Activated CD4-positive, CD25-positive, alpha-beta regulatory T cell treated with anti-CD3 and anti-CD28 coated beads, Interleukin-2, amount 50 U/mL, for 16 hours (primary cell): ENCODE measurements at places on chromosomes 12 and 14.

DNA sequence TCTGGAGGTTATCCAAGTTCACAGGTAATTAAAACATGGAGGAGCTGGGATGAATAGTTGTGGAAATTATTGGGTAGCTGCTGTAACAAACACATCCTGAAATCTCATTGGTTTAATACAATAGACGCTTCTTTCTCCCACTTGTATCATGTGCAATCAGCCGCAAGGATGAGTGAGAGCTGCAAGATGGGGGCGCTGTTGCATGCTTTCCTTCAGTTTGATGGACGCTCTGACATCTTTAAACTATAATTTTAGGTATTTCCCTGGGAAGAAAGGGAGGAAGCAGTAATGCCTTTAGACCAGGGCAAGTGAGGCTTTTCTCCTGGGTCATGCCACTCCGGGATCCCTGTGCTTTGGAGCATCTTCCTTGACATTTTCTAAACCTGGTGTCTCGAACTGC, 178.7 kb downstream of the PAWR start:
- DNase-seq, result no peak

DNA sequence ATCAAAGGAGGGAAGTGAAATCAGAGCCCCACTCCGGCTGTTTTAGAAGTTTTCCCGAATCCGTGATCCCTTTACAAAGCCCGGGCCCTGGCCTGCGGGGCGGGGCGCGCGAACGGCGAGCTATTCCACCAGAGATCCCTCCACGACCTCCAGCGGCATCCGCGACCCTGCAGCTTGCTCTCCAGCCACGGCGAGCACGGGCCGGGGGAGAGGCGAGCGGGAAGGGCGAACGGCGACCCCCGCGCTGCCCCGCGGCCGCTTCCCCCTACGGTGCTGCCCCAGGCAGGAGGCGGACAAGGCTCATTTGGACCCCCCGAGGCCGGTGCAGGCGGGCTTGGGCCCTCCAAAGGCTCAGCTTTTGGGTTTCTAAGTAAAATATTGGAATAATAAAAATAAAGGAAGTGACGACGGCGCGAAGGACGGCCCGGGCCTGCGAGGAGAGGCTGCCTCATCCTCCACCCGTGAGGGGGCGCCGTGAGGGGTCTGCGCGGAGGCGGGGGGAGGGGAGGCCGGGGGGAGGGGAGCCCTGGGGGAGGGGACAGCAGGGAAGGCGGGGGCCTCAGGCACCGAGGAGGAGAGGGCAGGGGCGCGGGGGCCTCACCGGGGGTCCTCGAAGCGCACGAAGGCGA, 613 bp downstream of the SRSF9 start:
- peak; percentile 24 for DNase-seq

- no peak for DNase-seq
Measured at GRCh38 chr12:50960130-50960529, 7.8 kb downstream of the HIGD1C start.

DNA sequence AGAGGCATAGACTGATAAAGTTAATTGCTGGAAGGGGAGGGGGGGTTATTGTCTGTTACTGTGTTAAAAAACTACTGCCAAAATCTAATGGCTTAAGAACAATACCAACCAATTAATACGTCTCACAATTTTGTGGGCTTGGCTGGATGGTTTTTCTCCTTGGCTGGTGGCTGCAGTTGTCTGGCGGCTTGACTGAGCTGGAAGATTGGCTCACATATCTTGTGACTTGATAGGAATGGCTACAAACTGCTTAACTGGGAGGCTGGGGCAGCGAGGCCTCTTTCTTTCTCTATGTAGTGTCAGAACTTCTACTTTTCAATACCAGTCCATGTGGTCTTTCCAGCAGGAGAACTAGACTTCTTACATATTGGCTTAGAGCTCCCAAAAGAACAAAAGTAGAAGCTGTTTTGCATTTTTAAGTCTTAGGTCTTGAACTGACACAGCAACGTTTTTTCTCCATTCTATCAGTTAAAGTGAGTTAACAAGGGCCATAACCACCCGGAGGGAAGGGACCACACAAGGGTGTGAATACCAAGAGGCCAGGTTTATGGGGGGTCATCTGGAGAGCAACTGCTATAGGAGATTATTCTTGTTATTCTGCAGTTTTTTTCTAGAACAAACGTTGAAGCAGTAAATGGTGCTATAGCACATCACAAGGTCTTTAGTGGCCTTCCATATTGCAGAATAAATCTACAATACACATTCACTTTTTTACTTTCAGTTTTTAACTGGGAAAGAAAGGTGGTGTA, 46.9 kb downstream of the ZDHHC17 start:
- no peak for DNase-seq

DNA sequence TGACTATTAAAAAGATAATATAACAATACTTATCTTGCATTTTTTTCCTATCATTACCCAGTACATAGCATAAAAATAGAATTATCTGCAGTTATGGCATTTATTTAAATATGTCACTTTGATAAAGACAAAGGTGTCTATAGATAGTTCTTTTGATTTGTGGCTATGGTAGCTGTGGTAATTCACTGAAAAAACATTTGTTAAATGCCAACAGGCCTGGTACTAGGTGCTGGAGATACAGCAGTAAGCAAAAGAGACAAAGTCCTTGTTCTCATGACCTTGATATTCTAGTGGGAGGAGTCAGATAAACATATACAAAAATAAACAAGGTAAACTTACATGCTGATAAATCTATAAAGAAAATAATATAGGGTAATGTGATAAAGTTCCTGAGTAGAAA, 44.7 kb downstream of the INSM2 start:
- no peak for DNase-seq

GRCh38 chr14:59278111-59278510, 89.6 kb downstream of the DAAM1 start:
- DNase-seq, result no peak

- DNase-seq, result no peak
Measured at GRCh38 chr12:106631150-106631549, 48.3 kb downstream of the RFX4 start.

DNA sequence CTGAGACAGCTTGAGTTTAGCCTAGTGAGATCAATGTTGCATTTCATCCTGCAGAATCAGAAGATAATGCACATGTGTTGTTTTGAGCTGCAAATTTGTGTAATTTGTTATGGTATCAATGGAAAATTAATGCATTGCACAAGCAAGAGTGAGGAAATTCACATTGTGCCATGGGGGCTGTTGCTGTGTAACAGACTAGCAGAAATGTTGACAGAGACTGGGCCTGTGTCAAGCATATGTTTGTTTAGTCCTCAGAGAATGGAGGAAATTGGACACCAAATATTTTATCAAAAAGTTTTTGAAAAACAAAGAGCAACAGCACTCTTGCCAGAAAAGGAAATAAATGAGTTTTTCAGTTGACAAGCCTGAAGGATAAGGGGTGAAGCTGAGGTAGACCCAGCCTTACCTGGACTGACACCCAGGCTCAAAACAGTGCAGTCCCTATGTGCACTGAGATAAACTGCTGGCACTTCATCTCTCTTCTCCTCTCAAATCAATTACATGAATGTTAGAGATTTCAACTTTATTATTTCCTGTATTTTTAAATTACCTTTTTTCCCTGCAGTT, 1150.0 kb downstream of the FSCB start:
- DNase-seq, result no peak

DNA sequence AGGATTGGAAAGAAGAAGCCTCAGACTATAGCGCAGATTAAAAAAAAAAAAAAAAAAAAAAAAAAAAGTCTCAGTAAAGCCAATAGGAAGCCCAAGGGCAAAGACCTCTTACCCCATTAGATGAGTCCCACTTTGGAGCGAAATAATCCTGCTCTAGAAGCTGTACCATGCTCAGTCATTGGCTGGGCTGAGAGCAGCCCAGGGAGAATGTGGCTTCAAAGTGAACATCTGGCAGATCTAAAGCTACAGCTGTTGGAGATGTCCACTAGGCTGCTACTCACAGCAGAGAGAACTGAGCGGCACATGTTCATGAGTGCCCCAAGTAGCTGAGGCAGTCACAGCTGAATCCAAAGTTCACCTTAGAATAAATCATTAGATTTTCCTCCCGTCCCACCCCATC, 560.9 kb downstream of the MED13L start:
- DNase-seq, result no peak
